ENCODE measurements at places on chromosomes 13 and 19. TPM values are rescaled to one million over a fixed set of nuclear protein-coding genes. Genes with fewer than 3 reads are reported as not detected.
A peak's percentile ranks its signal among the peaks of the same experiment; 100 is the strongest.

Gene NXNL1
- not detected for total RNA-seq

Gene ARL11
- 1.5 TPM for total RNA-seq

Gene PSG7
- total RNA-seq = not detected

Gene MIR17HG
- total RNA-seq = 6.1 TPM

Gene C5AR1
- total RNA-seq = 1.8 TPM

Gene FOXO1
- 6.4 TPM for total RNA-seq

Gene MCF2L
- total RNA-seq = 12.8 TPM

Gene PLIN5
- total RNA-seq = 83.8 TPM

GRCh38 chr13:76875271-76875815, 10.9 kb downstream of the KCTD12 start:
- DNase-seq = no peak

GRCh38 chr19:39631178-39631577, 24.5 kb upstream of the LGALS16 start:
- DNase-seq = no peak

DNA sequence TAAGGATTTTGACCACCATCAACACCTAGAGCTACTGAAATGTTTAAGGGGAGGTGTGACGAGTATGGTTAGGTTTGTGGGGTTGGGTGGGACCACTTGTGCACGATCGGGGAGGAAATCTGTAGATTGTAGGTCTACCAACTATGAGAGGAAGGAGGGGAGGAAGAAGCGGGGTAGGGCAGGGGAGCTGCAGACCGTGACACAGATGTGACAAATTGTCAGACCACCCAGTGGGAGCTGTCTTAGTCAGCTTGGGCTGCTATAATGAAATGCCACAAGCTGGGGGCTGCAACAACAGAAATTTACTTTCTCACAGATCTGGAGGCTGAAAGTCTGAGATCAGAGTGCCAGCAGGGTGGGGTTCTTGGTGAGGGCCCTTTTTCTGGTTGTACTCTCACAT, 62.2 kb upstream of the ARGLU1 start:
- no peak for DNase-seq

- DNase-seq = no peak
Observed at GRCh38 chr19:34096020-34096915, 76.0 kb upstream of the LSM14A start.

- DNase-seq = no peak
Observed at GRCh38 chr13:97512732-97513131, 78.8 kb downstream of the RAP2A start.

GRCh38 chr19:54168174-54168917, 4.6 kb downstream of the TMC4 start:
- peak; percentile 96 for DNase-seq

- DNase-seq = peak; percentile 82
Observed at GRCh38 chr19:42440357-42441048, 2.2 kb downstream of the CXCL17 start.

- DNase-seq = no peak
Observed at GRCh38 chr19:42634409-42635232, 39.9 kb upstream of the CEACAM8 start.

- peak; percentile 63 for DNase-seq
Observed at GRCh38 chr19:9205501-9206113, 13.8 kb downstream of the OR7D4 start.

DNA sequence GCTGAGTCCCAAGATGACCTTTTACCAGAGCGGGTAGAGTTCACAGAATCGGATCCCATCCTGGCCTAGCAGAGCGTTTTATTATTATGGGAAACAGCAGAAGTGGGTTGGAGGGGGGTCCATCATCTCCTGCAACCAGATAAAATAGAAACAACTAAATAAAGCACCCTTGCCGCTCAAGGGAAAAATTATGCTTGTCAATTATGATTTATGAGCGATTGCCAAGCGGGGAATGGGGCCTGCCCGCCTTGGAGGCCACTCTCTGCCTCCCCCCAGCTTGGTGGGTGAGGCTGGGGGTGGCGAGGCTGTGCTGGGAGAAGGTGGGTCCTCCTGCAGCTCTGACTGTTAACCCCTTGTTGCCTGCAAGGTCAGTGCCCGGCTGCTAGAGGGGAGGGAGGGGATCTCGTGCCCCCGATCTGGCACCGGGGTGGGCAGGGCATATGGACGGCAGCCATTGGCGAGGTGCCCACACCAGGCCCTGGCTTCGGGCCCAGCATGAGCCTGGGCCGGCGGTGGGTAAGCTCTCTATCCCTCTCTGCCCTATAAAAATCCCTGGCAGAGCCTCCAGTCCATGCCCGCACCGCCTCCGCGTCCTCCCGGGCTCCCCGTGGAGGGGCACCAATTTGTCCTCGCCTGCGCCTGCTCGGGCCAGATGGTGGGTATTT, 129.1 kb downstream of the URI1 start:
- DNase-seq = no peak

DNA sequence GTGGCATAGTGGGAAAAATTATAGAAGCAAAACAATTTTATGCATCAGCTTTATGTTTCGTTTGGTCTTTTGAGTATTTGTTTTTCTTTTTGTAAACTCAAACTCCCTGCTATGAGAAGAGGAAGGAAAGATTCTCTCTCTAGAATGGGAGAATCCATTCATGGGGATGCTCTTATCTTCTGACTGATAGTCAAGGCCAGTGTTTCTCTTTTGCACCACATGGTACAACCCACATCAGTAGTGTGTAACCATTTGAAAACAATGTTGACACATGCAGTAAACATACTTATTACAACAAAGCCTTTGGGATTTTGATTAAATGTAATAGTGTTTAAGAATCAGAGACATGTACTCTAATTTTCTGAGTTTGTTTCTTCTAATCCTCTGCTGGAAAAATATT, 490.5 kb downstream of the MYO16 start:
- DNase-seq = no peak

DNA sequence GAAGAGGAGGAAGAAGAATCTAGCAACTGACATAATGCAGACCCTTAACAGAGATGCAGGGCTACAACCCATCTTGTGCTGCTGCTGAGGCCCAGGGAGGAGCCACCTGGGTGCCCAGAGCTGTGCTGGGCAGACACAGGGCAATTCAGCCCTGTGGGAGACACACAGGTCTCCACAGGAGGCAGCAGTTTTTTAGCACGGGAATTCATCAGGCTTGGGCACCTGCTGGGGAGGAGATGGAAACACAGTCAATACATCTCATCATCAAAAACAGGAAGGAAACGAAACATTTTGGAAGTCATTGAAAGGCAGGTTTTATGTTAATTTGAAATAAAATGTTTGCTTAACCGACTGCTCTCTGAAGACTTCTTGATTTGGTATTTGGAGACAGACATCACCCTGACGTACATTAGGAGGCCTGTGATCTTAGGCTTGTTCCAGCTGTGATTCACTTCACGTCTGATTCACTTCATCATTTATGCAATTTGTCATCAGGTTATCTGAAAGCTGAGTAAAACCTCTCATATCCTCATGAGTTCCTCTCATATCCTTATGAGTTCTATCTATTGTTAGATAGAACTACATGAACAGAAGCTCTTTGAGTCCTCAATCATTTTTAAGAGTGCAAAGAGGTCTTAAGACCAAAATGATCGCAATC, 77.4 kb downstream of the CYSLTR2 start:
- DNase-seq = no peak

DNA sequence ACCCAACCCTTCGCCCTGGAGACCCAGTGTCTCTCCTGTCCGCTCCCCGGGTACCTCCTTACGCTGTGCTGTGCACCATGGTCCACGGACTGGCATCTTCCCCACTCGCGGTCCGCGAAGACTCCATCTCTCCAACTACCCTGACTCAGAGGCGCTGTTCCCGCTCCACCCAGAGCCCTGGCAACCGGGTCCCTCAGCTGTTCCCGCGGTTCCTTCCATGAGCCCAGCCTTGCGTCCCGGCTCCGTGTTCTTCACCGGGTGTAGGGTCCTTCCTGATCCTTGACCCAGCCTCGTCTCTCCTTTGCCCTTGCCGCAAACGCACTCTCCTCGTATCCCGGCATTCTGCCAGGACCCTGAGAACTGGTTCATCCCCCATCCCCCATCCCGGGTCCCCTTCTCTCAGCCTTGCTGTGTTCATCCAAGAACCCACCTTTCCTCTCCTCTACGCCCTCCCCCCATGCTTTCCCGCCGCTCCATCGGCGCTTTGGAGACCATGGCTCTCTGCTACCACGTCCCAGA, 664 bp downstream of the ICAM5 start:
- DNase-seq = no peak

DNA sequence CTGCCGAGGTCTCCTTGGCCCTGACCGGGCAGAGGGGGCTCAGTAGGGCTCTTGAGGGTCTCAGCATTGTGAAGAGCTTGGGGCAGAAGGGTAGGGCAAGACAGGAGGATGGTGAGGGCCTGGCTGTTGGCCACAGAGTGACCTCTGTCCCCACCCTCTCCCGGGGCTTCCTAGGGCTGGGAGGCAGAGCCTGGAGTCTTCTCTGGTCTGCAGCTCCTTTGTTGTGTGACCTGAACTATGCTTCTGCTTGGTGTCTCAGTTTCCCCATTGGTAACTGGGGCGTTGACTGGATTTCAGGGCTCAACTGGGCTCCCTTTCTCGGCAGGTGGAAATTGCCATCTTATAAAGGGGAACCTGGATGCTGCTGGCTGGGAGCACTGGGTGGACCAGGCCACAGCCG, 30.1 kb upstream of the PEPD start:
- no peak for DNase-seq

DNA sequence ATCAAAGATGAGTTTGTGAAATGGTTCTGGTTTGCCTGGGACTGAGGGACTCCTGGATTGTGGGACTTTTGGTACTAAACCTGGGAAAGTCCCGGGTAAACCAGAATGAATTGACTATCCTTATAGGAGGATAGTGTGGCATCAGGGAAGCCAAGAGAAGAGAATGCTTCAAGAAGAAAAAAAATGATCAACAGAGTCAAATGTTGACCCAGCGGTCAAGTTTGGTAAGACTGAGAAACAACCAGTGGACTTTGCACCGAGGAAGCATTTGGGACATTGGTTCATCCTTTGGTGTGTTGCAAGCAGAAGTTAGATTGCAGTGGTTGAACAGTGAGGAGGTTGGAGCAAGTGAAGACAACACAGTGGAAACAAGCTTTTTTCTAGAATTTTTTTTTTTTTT, 33.5 kb downstream of the CLEC17A start:
- no peak for DNase-seq

- no peak for DNase-seq
Observed at GRCh38 chr13:90103099-90103784, 1244.2 kb upstream of the MIR17HG start.

GRCh38 chr13:83853771-83854170, 28.5 kb downstream of the SLITRK1 start:
- DNase-seq = no peak

DNA sequence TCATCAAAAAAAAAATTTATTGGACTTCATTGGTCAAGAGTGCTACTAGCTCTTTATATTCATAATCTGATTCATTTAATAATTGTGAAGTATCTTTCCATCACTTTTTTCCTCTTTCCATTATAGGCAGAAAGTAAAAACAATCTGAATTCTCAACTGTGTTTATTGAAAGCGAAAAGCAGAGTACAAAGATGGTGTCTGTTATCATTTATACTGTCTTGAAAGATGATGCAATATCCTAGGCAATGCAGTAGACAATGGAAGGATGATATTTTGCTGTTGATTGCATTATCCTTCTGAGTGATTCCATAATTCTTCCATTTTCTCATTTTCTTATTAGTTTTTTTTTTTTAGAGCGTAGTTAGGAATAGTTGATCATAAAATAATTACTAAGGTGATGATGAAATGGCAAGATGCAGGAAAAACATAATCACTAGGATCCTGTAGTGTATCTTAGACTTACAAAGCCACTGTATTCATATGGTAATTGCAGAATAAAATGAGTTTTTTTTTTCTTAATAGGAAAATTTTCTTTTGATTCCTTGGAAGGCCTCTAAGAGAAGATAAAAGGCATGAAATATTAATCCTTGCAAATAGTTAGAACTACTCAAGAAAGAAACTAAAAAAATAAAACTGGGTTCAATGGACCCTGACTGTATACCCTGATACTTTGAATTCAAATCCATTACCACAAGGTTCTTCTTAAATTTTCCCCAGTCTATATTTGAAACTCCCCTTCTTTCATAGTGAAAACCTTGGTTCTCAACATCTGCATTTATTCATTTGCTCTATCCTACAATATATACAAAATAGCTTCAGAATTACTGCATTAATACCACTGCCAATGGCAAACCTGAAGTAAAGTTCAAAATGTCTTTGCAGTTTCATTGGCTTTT, 11.6 kb downstream of the URI1 start:
- no peak for DNase-seq

DNA sequence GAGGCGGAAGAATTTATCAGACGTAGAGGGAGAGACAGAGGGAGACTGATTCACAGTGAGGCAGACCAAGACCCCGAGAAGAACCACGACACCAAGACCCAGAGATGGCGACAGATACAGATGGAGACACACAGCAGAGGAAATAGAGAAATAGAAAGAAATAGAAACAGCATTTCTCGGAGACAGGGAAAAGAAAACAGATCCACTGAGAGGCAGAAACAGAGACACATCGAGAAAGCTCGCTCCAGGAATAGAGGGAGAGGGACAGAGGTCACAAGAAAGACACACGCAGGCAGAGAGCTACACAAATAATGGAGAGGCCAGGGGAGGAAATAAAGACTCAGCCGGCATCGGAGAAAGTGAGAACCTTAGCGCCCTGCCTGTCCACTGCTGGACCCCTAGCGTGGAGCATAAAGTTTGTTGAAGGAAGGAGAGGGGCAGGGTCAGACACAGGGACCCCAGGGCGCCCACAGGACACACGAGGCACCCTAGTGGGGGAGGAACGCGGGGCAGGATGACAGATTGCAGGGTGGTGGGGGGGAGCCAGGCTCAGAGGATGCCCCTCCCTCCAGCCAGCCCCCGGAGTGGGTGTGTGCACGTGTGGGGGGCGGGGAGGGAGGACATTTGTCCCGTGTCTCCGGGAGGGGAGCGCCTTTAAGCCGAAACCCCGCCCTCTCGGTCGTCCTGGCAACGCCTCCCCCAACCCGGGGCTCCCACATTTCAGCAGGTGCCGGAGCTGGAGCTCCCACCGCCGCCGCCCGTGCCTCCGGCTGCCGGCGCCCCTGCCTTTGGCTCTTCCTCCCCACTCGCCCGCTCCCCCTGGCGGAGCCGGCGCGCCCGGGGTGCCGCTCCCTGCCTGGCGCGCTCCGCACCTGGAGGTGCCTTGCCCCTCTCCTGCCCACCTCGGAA, at the start of gene PRKCG:
TSS of gene PRKCG (plus strand) at position 716 of the 909 bp plus-strand sequence. CDS start 298 bp downstream, outside the sequence.
- DNase-seq = no peak

DNA sequence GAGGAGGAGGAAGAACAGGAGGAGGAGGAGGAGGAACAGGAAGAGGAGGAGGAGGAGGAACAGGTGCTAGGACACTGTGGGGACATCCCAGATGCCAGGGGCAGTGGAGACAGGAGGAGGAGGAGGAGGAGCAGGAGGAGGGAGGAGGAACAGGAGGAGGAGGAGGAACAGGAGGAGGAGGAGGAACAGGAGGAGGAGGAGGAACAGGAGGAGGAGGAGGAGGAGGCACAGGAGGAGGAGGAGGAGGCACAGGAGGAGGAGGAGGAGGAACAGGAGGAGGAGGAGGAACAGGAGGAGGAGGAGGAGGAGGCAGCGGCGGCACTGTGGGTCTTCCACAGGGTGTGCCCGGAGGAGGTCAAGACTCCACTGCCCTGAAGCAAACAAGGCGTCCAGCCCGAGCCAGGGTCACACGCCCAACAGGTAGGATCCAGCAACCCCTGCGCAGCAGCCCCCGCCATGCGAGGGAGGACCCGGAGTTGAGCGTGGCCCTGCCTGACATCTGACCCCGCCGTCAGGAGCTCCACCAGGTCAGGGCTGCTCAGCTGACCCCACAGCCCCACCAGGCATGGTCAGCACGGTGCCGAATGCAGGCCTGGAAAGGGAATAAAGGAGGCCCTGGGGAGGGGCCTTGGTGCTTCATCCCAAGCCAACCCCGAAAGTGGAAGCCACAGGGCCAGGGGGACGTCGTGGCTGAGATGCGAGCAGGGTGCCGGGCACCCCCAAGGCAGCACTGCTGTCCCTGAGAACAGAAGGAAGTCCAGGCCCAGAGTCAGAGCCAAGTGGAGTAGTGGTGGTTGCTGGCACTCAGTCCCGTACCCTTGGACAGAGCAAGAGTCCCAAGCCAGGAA, 9.2 kb downstream of the SBNO2 start:
- no peak for DNase-seq
